ENCODE measurements at places on chromosomes 2 and 18. TPM values are rescaled to one million over a fixed set of nuclear protein-coding genes. Genes with fewer than 3 reads are reported as not detected.

DNA sequence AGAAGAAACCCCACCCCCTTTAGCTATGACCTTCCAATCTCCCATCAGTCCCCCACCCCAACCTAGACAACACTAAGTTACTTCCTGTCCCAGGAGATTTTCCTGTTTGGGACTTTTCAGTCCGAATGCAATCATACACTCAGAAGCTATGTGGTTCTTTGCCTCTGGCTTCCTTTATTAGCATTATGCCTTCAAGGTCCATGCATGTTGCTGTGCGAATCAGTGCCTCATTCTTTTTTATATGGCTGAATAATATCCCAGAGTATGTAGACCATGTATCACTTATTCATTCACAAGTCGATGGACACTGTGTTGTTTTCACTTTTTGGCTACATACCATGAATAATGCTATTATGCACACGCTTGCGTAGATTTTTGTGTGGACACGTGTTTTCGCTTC, 292.1 kb upstream of the HDAC4 start:
- no peak for DNase-seq

- no peak for DNase-seq
These were observed 298.1 kb downstream of the TGIF1 start for GRCh38 chr18:3748086-3748485.

DNA sequence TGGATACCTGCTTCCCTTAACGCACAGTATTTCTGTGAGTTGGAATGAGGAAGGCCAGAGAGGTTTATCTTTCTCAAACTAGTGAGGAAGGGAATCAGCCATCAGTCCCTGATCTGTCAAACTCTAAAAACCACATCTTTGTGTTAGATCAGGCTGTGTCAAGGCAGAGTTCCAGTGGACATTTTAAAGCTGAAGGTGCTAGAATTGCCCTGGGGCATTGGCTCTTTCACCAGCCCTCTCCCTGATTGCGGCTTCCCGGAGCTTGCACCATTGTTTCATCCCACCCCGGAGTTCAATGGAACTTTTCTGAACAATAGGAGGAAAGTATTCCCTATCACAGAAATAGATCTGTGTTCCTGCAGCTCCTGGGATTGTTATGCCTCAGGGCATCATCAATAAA, 110.2 kb downstream of the RNF144A start:
- DNase-seq, result no peak

DNA sequence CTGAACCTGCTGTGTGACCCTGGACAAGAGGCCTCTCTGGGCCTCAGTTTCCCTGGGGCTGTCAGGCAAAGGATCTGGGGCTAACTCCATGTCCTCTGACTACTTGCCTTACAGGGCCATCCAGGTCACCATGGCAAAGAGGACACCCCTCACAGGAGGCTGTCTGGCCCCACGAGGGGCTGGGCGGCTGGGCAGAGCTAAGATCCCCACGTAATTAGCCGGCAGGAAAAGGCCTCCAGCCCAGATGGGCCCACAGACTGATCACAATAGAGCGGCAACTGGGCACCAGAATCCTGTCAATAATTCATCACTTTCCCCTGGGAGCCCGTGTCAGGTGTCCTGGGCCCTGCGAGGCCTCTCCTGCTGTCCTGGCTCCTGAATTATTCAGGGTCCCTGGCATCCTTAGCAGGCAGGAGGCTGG, 44.8 kb upstream of the OTOF start:
- no peak for DNase-seq

SERPINB3 gene
- not detected for total RNA-seq

USP37 gene
- total RNA-seq, result 7.9 TPM

ASB18 gene
- not detected for total RNA-seq

KCNIP3 gene
- total RNA-seq, result 0.35 TPM

- no peak for DNase-seq
These were observed 134.7 kb downstream of the TPGS2 start for GRCh38 chr18:36693931-36694620.

Data from pulmonary artery endothelial cell (primary cell).